H54 (cell line): ENCODE measurements at places on chromosomes 2 and 18.

- DNase-seq = no peak
Observed at GRCh38 chr18:71287268-71287667, 998.4 kb downstream of the SOCS6 start.

DNA sequence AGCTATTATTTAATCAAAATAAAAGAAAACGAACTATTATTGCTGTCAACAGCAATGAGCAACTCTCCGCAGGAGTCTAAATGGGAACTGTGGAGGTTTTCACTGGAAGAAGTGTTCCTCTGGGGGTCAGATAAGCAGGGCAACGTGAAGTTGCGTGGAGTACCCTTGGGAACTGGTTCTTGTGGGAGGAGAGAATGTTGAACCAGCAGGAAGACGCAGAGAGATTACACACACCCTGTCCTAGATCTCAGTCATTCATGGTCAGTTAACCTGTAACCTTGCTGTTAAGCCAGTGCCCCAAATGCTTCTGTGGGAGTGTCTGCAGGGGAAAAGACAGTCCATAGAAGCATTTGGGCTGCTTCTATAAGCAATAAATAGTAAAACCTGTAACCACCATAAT lies 20.4 kb upstream of the CABLES1 start:
- no peak for DNase-seq

- DNase-seq = no peak
Observed at GRCh38 chr18:2961821-2962220, 51.1 kb downstream of the LPIN2 start.

DNA sequence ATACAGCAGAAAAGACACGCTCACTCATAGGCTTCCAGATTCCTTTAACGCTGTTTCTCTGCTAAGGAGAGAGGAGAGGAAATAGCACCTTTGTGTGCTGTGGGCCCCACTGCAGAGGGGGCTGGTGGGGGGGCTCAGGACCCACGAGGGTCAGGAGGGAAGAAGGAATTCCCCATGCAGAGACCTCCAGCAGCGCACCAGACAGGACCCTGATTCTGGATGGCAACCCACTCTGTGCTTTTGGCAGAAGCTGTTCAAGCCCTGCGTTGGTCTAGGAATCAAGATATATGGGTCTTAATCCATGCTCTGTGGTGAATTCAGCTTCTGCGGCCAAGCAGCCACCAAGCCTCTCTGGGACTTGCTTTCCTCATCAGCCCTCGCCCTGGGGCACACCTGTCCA lies 31.0 kb downstream of the MYCN start:
- DNase-seq = no peak

GRCh38 chr18:72180689-72181088 lies 363.5 kb downstream of the CBLN2 start:
- DNase-seq = no peak

DNA sequence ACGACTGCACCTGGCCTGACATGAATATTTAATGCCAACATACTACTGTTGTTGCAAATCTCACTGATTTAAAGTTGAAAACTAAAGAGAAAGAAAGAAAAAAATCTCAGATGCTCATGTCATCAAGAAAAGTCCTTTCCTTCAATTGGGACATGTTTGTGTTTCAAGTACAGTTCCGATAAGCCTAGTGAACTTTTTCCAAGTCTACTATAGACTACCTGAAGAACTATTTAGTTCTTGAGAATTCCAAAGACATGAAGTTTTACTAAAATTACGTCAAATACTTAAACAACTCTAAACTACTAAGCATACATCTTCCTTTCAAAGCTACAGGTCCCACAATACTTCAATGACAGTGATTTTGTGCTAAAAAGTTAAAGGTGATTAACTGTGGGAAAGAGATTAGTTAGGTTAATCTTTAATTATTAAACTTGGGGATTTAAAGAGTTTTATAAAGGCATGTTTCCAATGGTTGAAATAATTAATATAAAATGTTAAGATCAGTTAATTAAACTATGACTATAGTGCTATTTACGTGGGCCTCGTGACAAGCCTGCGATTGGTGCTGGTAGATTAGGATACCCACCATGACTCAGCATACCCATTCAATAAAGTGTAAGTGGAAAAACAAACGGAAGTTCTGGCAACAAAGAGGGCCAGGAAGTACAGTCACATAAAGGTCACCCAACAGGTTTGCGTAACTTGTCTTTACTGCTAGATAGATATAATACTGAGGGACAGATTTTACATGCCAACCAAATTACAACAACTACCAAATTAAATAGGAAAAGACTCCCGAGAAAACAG lies 55.5 kb downstream of the SEPTIN10 start:
- DNase-seq = peak; percentile 42

- DNase-seq = no peak
Observed at GRCh38 chr2:108404784-108405397, 27.1 kb downstream of the SULT1C4 start.

DNA sequence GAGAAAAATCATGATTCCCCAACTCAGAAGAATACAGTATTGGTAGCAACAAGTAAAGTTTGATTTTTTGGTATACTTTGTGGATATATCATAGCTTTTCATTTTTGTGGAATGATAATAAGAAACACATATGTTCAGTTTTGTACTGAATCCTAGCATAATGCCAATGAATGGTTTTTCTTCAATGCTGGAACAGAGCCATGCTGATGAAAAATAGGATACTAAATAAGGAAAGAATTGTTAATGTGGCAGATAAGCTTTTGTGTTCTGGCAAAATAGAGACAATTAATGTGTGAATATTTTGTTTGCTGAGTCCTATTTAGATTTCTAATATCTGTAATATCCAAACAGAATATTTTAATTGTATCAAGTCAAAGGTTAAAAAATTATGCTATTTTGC lies 21.9 kb downstream of the CD28 start:
- DNase-seq = no peak

- no peak for DNase-seq
Observed at GRCh38 chr2:29834036-29834540, 87.3 kb downstream of the ALK start.

- no peak for DNase-seq
Observed at GRCh38 chr18:57058734-57059133, 88.2 kb upstream of the BOD1L2 start.

- DNase-seq = no peak
Observed at GRCh38 chr2:25447018-25447417, 105.3 kb upstream of the DNMT3A start.

- peak; percentile 62 for DNase-seq
Observed at GRCh38 chr2:75605770-75606529, 40.6 kb upstream of the MRPL19 start.

DNA sequence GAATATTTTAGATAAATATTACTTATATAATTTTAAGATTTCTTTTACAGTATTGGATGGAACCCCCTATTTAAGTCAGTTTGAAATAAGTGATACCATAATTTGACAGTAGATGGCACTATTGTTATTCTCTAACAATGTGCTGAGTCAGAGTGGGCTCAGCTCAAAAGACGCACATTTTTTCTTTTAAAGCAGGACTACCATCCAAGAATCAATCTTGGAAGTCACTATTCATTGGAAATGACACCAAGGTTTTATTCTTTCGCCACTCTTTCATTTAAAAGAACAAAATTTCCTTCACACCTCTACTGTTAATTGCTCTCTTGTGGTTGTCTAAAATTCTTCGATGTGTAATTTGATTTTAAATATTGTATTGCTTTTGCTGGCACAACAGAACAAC lies 32.6 kb upstream of the SPAG16 start:
- DNase-seq = no peak

DNA sequence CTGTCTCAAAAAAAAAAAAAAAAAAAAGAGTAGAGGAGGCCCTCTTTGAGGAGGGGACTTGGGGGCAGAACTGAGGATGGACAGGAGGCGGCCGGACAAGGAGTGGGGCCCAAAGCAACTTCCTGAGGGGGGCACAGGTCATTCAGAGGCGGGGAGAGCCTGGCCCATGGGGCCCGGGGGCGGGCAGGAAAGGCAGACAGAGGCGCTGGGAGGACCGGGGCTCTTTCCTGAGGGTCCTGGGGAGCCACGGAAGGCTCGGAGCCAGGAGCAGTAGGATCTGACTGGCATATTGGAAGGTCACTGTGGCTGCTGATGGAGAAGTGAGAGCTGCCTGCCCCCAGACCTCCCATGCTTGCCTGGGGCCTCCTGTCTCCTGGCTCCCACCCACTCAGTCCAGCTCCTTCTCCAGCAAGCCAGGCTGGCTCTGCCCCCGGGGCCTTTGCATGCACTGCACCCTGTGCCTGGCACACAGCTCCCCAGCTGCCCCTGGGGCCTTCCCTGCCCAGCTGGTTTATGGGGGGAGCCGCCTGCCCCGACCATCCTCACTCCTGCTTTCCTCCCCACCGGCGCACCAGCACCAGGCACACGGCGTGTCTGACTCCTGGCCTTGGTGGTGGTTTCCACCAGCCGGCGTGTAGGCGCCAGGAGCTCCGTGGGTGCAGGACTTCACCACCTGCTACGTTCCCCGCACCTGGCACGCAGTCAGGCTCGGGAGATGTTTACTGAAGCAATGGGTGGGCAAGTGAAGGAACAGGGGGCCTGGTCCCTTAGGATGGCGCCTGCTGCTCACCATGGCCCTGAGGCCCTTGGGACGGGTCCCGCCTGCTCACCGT lies 5.6 kb downstream of the ESPNL start:
- no peak for DNase-seq

- no peak for DNase-seq
Observed at GRCh38 chr2:3596901-3597417, 2.0 kb downstream of the COLEC11 start.

DNA sequence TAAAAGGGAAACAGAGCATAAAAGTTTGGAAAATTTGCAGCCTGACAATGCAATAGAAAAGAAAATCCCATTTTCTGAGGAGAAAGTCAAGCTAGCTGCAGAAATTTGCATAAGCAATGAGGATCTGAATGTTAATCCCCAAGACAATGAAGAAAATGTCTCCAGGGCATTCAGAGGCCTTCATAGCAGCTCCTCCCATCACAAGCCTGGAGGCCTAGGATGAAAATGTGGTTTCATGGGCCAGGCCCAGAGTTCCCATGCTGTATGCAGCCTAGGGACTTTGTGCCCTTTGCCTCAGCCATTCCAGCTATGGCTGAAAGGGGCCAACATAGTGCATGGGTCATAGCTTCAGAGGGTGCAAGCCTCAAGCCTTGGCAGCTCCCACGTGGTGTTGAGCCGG lies 10.3 kb upstream of the SCN1A start:
- no peak for DNase-seq

GRCh38 chr2:68748568-68748967 lies 14.0 kb downstream of the ARHGAP25 start:
- no peak for DNase-seq

GRCh38 chr2:16081316-16082200 lies 141.2 kb downstream of the MYCN start:
- no peak for DNase-seq

DNA sequence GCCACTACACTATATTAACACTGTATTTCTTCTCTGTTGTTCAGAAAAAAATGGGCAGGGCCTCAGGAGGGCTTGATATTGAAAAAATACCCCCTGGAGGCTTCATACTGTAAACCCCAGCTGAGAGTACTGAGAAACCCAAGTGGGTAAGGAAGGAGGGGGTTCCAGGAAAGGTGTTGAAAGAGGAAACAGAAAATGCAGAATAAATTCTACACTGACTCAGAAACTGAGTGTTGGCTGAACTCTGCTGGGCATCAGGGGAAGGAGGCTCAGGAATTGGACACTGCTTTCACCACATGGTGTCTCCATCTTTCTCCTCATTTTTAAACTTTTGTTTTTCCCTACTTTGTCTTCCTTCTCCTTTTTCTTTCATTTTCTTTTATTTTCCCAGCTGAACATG lies 253.7 kb downstream of the DYM start:
- no peak for DNase-seq

- DNase-seq = no peak
Observed at GRCh38 chr18:68713131-68713530, 1.8 kb downstream of the TMX3 start.

- no peak for DNase-seq
Observed at GRCh38 chr18:8626414-8627106, 17.3 kb downstream of the RAB12 start.

GRCh38 chr18:74389991-74390390 lies 67.1 kb downstream of the DIPK1C start:
- DNase-seq = no peak

DNA sequence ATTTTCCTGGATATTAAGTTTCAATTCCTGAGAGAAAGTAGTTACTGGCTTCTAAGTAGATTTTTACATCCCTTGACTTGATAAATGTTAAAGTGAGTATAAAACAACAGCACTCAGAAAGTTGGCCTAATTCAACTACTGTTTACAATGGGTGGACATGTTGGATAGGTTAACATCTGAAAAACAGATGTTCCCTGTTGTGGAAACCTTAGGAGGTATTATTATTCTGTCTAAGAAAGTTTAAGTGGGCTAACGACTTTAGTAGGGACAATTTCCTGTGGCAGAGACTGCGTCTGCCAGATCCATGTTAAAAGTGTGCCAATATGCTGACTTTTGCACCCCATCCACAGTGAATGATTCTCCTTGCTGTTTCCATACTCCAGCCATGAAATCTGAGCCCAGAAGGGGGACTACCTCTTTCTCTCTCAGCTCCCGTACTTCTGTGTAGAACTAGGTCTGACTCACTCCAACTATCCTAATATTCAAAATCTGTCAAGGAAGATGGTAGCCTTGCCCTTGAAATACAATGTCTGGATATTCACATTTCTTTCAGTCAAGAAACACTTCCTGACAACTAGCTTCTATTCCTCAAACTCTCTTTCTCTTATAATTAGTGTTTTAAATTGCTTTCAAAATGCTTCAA lies 327.5 kb upstream of the HNRNPA3 start:
- DNase-seq = no peak

GRCh38 chr18:31101183-31102024 lies 817 bp downstream of the DSC2 start:
- DNase-seq = no peak

GRCh38 chr2:165067643-165068486 lies 112.5 kb upstream of the SLC38A11 start:
- DNase-seq = peak; percentile 8

DNA sequence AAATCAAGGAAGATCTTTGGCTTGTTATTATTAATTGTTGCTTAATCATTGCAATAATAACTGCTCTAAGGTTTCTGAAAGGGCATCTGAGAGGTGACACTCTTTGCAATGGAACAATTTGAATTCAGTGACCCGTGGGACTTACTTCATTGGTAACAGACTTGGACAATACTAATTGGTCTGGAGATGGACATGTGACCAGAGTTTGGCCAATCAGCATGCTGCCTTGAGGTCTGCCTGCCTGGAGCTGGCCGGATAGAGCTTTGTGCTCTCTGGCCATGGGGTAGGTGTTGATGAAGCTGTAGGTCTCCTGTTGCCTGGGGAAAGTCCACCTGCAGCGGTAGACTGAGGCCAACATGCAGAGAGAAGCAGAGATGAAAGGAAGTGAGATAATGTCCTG lies 24.0 kb upstream of the VPS4B start:
- DNase-seq = no peak

- peak; percentile 2 for DNase-seq
Observed at GRCh38 chr2:71385012-71385411, 53.4 kb downstream of the ZNF638 start.
